ENCODE measurements at places on chromosomes 5 and 9. TPM values are rescaled to one million over a fixed set of nuclear protein-coding genes. Genes with fewer than 3 reads are reported as not detected.

Gene LECT2
- not detected for total RNA-seq

Gene AGTPBP1
- 14.9 TPM for total RNA-seq

Gene SLC45A2
- total RNA-seq = not detected

Gene LRRC26
- total RNA-seq = not detected

Gene OBP2B
- total RNA-seq = not detected

Gene ZNF169
- 1.9 TPM for total RNA-seq

Gene SURF6
- total RNA-seq = 23.1 TPM
